ENCODE measurements at places on chromosomes 2 and 18.
A peak's percentile ranks its signal among the peaks of the same experiment; 100 is the strongest.

DNA sequence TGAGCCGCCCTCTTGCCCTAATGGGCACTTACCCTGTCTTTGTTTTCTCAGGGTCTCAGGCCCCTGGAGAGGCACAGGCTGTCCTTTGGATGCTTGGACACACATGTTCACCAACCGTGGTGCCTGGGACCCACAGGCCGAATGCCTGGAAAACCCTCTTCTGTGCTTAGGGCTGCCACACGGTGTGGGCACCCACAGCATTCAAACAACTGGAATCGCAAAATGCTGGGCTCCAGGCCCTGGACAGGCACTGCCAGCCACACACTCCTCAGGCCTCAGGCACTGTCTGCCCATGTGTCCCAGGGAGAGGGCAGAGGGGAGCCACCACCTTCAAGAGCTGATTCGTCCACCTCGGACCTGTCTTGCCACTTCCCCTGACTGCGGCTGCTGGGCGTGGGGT lies 123.1 kb upstream of the ACKR3 start:
- DNase-seq = no peak

DNA sequence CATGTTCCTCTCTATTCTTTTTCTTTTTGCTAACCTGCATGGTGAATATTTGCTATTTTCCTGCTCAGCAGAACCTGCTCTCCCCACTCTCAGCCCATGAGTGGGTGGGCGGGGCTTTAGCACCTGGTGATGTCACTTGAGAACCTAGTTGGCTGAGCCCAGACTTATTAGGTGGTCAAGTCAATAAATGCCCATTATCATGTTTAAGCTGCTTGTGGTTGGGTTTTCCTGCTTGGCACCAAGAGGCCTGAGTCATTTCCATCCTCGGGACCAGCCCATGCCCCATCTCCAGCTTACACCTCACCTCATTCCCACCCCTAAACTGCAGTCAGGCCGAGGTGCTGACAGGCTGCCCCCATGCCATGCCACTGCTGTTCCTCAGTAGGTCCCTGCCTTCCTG lies 226.6 kb downstream of the ANKRD30B start:
- no peak for DNase-seq

DNA sequence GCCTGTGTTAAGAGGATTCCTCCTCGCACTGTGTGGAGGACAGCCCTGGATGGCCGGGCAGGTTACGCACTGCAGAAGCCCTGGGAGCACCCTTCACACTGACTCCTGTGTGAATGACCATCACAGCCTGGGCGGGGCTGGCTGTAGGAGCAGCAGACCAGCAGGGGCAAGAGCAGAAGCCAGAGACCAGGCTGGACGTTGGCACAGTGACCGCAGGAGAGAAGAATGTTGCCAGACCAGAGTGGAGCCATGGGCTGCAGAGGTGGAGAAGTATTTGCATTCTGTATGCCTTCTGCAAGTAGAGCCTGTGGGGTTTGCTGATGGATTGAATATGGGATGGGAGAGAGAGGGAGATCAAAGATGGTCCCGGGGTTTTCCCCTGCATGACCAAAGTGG lies 23.1 kb downstream of the LRRFIP1 start:
- no peak for DNase-seq

DNA sequence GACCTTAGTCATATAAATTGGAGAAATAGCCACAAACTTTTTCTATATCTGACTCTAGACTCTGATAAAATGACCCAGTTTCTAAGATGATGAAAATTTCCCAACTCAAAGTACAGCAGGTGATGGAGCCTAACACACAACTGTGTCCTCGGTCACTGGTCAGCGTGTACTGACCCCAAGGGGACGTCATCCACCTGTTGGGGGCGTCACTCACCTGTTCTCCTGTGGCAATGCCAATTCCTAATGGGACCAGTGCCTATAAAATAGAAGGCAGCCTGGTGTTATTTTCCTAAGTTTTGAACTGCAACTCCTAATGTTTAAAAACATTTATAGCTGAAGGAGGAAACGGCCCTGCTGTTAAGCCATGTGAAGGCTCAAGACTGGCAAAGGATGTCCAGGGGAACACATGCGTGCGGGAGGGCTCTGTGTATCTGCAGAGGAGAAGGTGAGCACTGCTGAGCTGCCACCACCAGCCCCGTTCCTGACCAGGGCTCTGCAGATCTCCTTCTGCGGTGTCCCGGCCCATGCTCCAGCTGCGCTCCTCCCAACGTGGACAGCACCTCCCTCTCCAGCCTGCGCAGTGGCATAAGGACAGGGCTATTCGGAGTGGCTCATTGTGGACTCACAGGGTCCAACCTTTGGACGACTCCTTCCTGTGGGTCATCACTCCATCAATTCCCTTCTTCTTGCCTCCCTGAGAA lies 21.2 kb downstream of the TYMS start:
- peak; percentile 52 for DNase-seq

DNA sequence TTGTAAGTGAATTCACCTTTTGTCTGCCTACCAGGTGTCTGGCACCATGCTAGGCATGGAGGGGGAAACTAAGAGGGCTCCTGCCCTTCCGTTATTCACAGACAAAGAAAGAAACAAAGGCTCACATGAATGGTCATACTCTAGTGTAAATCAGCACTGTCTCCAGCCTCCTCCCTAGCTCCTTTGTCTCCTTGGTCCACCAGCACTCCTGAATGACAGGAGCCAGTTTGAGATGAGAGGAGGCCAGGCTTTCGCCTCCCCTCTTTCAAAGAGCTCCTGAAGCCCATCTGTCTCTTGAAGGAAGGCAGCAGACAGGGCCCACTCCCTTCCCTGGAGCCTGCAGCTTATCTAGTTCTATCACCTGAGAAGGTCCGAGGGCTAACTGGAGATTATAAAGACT lies 18.7 kb downstream of the SATB2 start:
- DNase-seq = no peak

- no peak for DNase-seq
Observed at GRCh38 chr18:6614952-6615351, 114.6 kb upstream of the ARHGAP28 start.

GRCh38 chr2:118269408-118270051 lies 181.3 kb downstream of the INSIG2 start:
- peak; percentile 35 for DNase-seq

- DNase-seq = peak; percentile 87
Observed at GRCh38 chr2:237486819-237487448, at the start of gene MLPH. Gene MLPH, plus strand, starts transcription at chr2:237487251. Its CDS starts 6,176 bp downstream, at chr2:237493427.

- DNase-seq = no peak
Observed at GRCh38 chr2:127469974-127470373, 51.7 kb downstream of the PROC start.

GRCh38 chr2:166627893-166628292 lies 133.8 kb upstream of the SCN7A start:
- DNase-seq = no peak

All from H7 (cell line).